ENCODE measurements at places on chromosomes 11 and 22. TPM values are rescaled to one million over a fixed set of nuclear protein-coding genes. Genes with fewer than 3 reads are reported as not detected.

The PDE2A gene
- total RNA-seq, result 1.3 TPM

The LRRC75B gene
- total RNA-seq, result 10.0 TPM

The SLC22A8 gene
- total RNA-seq, result not detected

The NLRP10 gene
- not detected for total RNA-seq

The SEPTIN5 gene
- 79.4 TPM for total RNA-seq

The CBX6 gene
- total RNA-seq, result 15.6 TPM

The DRD4 gene
- total RNA-seq, result 0.27 TPM

DNA sequence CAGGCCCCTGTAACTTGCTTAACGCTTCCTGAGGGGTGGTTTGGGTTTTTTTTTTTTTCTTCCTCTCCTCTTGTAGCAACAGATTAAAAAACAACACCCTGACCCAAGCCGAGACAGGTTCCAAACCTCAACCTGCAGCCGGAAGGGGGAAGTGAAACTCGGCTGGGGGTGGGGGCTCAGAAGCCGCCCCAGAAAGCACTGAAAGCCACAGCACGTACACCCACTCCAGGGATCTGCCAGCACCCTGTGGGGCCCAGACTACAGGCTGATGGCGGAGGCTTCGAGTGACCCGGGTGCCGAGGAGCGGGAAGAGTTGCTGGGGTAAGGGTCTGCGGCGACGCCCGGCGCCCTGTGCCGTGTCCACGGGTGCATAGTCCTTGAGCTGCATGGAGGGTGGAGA is at the start of gene LSP1:
LSP1 (plus strand) TSS at position 208 of the 400 bp plus-strand sequence; CDS start at position 269, 61 bp downstream.
- peak; percentile 66 for DNase-seq

- no peak for DNase-seq
Observed at GRCh38 chr11:120235024-120235628, 4.8 kb upstream of the POU2F3 start.

DNA sequence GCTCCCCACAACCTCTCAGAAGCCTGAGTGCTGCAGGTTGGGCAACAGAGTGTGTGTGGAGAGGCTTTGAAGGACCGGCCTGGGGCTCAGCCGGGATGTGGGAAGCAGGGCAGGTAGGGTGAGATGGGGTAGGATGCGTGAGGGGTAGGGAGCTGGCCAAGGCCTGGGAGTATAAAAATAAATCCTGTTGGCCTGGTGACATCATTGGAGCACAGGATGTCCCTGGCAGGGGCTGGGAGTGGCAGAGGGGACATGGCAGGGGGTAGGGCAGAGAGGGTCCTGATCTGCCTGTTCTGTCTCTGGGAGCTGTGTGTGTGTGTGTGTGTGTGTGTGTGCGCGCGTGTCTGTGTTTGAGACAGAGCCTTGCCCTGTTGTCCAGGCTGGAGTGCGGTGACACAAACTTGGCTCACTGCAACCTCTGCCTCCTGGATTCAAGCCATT is 28.6 kb downstream of the TEF start:
- no peak for DNase-seq

GRCh38 chr11:96486890-96487611 is 97.2 kb downstream of the JRKL start:
- DNase-seq, result no peak

- DNase-seq, result peak; percentile 48
Observed at GRCh38 chr22:19776433-19777031, 16.0 kb downstream of the TBX1 start.

GRCh38 chr11:88629496-88629895 is 292.0 kb upstream of the CTSC start:
- DNase-seq, result no peak

DNA sequence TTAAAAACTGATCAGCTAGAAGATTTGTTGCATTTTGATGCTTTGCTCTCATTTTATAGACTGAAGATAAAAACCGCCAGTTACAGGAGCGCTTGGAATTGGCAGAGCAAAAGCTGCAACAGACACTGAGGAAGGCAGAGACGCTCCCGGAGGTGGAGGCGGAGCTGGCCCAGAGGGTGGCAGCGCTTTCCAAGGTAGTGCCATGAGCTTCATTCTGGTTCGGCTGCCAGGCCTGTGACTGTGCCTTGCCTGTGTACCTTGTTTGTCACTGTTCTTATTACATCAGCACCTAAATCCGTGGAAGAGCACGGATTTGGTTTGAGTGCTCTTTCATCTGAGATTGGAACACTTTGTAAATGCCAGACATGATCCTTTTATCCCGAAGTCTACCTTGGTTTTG is 61.4 kb downstream of the PPFIA1 start:
- DNase-seq, result no peak

GRCh38 chr11:94588366-94588942 is 21.3 kb downstream of the PIWIL4 start:
- no peak for DNase-seq

- DNase-seq, result no peak
Observed at GRCh38 chr11:12056119-12056518, 47.7 kb upstream of the DKK3 start.

DNA sequence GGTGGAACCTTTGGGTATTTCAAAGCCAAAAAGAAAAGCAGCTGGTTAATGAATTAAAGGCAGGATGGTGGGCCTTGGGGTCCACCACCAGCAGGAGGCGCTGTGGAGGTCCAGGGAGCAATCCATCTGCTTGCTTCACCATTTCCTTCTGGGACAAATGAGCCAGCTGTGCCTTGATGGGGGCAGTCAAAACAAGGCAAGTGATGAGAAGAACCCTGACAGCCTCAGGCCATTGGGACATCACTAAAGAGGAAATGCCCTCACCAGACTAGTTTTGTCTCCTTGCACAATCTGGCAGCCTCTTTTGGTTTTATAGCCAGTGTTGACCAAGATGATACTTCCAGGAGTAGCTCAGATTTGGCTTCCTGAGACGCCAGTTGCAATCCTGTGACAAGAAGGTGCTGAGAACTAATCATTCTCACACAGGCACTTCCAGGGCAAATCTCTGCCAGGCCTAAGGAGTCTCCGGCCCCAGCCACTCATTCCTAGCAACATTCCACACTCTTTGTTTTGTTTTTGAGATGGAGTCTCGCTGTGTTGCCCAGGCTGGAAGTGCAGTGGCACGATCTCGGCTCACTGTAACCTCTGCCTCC is 38.2 kb upstream of the WEE1 start:
- DNase-seq, result peak; percentile 76

All from hematopoietic multipotent progenitor cell (in vitro differentiated cells).